Kidney capillary endothelial cell (primary cell): ENCODE measurements at places on chromosomes 7 and 10.

DNA sequence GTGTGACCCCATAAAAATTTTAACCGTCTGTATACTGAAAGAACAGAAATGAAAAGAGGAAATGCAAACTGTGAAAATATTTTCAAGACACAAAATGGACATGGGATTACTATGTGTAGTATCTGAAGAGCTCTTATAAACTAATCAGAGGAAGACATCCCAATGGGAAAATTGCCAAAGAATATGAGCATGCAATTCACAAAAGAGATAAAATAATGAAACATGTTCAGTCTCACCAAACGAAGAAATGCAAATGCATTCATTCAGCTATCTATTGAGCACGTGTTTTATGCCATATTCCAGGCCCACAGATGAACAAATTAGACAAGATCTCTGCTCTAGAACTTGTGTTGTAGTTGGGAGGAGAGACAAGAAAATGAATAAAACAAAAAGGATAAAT lies 63.2 kb downstream of the NHLRC2 start:
- no peak for DNase-seq

DNA sequence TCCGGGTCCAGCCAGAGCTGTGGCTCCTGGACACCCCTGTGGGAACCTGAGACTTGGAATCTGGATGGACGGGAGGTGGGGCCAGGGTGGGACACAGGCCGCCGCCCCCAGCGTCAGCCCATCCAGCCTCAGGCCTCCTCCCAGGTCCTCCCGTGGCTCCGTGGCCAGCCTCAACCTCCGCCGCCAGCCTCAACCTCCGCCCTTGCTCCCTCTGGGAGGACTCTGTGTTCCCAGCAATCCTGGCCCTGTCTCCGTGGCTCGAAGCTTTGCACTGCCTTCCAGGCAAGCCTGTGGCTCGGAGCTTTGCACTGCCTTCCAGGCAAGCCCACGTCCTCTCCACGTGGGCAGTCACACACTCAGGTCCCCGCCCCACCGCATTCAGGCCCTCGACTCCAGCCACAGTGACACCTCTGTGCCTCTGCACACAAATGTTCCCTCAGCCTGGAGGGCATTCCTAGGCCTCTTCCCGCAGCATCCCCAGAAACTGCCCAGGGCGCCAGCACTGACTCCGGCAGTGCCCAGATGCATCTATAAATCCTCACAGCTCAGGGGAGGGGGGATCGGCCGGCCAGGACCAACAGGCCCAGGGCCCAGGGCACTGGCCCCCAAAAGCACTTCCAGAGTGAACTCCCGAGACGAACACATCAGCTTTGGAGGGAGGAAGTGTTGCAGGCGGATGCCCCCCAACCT lies 44.7 kb upstream of the PDGFA start:
- no peak for DNase-seq

DNA sequence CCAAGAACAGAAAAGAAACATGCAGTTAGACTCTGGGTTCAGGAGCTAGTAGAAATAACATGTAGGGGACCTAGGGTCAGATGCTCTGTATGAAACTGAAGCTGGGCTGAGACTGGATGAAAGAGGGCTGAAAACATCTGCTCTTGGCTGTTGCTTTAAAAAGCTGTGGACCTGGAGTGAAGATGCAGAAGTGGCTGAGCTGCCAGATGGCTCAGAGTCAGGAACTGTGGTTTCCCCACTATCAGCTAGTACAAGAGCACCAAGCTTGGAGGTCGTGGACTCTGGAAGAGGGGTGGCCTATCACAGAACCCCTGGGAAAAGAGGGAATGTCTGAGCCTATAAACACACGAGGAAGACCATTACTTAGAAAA lies 5.9 kb downstream of the ADK start:
- DNase-seq, result no peak

DNA sequence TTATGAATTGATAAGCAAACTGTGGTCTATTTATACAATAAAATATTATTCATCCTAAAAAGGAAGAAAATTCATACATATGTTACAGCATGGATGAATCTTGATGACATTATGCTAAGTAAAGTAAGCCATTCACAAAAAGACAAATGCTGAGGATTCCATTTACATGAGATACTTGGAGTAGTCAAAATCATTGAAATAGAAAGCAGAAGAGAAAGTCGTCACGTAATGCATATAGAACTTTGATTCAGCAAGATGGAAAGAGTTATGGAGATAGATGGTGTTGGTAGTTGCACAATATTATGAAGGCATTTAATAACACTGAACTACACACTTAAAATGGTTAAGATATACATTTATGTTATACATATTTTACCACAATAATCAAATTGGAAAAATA lies 309.7 kb upstream of the KLF6 start:
- no peak for DNase-seq

- no peak for DNase-seq
Observed at GRCh38 chr7:112400141-112400540, 50.1 kb upstream of the IFRD1 start.

- peak; percentile 13 for DNase-seq
Observed at GRCh38 chr7:107446531-107446930, 23.3 kb upstream of the GPR22 start.

GRCh38 chr7:48337012-48337621 lies 165.9 kb downstream of the ABCA13 start:
- no peak for DNase-seq

- no peak for DNase-seq
Observed at GRCh38 chr7:157087646-157088045, 51.1 kb upstream of the UBE3C start.

DNA sequence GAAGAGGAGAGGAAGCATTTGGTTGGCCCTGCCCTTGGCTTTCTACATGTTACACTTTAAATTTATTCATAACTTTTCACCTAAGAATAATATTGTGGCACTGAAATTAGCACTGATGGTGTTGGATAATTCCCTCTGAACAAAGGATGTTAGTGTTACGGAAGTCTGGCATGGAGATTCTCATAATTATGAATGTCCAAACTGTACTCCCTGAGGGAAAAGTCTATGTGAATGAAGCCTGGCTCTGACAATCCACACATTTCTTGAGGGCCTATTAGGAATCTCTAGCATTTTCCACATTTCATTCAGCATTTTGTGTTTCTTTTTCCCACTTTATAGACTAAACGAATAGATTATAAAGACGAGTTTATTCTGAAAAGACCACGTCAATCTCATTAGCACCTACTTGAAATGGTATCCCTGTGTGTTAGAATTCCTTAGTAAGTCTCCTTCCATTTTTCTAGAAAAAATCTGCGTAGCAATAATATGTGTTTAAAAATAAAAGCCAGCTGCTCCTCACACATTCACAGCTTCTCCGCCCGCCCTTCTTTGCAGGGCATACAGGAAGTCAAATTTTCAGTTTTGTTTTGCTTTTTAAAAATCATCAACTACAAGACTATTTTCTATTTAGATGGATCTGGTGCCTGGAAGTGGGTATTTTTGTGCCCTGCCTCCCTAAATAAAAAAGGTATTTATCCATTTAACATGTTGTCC lies 131.8 kb upstream of the PALS2 start:
- DNase-seq, result no peak

- no peak for DNase-seq
Observed at GRCh38 chr7:137760111-137760510, 86.7 kb downstream of the DGKI start.

DNA sequence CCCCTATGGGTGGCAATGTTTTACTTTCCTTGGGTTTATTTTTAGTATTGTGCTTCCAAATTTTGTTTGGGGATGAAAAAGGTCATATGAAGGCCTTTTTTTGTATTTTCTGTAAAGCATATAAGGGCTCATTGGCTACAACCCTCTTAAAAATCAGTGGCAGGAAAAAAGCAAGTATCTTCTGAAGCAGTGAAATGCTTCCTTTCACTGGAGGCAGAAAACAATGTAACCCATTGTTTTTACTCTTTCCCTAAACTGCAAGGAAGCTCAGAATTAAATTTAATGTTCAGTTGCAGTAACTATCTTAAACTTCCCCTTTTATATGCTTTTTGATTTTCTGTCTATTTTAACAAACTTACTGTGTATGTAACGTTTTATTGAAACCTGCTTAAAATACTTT lies 148.7 kb upstream of the LYZL1 start:
- no peak for DNase-seq

DNA sequence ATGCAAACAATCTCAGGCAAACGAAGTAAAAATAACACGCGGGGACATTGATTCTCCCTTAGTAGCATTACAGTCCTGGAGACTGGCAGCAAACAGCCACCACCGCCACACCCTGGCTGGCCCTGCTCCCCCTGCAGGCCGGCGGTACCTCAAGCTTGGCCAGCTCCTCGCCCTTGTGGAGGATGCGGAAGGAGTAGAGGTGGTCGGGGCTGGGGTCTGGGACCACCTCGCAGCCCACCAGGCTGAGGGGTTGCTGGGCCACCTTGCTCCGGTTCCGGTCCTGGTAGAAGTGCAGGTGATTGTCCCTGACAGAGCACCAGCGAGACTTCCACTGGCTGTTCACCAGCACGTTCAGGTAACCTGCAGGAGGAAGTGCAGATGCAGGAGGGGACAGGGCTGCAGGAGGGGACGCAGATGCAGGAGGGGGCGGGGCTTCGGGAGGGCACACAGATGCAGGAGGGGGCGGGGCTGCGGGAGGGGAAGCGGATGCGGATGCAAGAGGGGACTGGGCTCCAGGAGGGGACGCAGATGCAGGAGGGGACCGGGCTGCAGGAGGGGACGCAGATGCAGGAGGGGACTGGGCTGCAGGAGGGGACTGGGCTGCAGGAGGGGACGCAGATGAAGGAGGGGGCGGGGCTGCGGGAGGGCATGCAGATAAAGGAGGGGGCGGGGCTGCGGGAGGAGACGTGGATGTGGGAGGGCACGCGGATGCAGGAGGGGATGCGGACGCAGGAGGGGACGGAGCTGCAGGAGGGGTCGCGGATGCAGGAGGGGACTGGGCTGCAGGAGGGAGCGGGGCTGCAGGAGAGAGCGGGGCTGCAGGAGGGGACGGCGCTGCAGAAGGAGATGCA lies 65.7 kb downstream of the VWA2 start:
- DNase-seq, result no peak

DNA sequence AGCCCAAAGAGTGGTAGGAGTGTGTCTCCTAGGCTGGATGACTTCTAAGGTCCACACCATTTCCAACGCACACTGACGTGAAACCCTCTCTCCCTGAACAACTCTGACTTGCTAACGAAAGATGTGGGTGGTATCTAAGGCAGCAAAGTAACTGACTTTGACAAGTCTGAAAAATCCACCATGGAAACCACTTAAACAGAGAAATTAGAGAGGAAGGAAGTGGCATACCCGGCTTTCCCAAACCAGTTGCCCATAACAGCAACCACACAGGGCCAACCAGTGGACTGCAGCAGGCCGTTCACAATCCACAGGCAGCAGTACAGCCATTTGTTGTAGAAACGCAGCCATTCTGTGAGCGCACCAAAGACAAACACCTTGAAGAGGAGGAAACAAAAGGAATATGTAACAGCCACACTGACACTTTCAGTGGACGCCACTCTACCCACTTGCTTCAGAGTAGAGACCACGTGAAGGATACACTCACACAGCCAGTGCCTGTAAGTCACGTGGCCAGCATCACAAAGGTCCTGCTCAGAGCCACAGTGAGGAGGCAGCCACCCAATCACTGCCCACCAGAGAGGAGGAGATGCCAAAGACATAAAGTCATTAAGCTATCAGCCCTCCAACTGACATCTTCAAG lies 39.8 kb downstream of the SLC37A3 start:
- no peak for DNase-seq

- no peak for DNase-seq
Observed at GRCh38 chr10:6215683-6216484, 13.2 kb downstream of the PFKFB3 start.

DNA sequence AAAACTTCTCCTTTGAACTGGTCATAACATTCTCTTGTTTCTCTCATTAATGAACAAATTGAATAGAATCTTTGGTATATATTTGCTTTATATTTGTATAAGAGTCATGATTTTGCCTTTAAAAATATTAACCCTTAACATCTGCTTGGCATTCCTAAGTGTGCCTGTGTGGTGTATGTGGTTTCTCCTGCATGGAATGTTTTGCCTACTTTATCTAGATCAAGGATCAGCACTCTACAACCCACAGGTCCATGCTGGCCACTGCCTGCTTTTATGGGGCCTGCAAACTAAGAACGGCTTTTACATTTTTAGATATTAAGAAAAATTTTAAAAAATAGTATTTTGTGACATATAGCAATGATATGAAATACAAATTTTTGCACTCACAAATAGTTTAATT lies 4.3 kb upstream of the LAMB4 start:
- DNase-seq, result no peak

GRCh38 chr7:33286501-33286900 lies 157.1 kb downstream of the BBS9 start:
- no peak for DNase-seq

DNA sequence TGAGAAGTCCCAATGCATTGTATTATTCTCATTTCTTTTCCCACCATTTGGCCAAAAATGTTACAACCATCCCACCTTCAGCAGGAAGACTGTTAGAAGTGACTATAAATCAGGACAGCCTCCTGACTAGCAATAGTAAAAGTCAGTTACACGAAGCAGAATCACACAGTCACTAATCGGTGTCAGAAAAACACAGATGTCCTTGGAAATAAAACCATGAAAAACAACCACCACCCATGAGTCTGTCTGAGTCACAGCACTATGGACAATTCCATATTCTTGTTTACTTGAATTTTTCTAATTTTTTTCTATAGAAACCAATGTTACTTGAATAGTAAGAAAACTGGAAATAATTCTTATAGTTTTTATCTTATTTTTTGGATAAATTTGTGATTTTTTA lies 81.9 kb upstream of the FRMD4A start:
- no peak for DNase-seq

DNA sequence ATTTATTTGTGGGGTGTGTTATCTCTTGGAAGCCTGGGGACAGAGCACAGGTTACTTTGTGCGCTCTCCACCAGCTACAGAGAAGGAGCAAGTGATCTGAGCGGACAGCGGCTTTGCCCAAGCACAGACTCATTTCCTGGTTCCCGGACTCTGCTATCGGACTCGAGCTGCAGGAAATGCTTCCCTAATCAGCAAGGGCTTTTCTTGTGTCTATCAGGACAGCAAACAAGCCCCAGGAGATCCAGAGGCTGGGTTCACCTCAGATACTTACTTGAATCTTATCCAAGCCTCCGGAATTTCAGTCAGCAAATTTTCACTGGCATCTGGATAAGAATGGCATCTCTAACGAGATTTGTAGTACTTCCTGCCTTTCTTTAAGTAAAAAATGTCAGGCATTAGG lies 27.8 kb downstream of the MRC1 start:
- DNase-seq, result peak; percentile 64

DNA sequence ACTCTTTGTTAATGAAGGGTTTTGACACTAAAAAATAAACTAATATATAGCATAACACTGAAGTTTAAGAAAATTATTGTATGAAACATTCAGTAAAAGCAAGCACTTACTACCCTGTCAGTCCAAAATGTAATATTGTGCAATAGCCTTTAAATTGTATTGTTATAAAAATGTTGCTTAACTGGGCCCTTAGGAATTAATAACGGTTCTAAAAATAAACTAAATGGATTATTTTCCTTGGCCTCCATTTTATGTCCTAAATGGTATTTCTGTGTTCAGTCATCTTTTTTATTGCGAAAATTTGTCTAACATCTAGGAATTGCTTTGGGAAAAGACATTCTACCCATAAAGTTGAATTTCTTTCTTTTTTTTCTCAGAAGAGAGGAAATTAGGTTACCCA lies 49.0 kb upstream of the ABI1 start:
- no peak for DNase-seq
